Activated B cell treated with CpG ODN at 0.5 μM for 24 hours (primary cell): ENCODE measurements at places on chromosomes 7 and 10.

DNA sequence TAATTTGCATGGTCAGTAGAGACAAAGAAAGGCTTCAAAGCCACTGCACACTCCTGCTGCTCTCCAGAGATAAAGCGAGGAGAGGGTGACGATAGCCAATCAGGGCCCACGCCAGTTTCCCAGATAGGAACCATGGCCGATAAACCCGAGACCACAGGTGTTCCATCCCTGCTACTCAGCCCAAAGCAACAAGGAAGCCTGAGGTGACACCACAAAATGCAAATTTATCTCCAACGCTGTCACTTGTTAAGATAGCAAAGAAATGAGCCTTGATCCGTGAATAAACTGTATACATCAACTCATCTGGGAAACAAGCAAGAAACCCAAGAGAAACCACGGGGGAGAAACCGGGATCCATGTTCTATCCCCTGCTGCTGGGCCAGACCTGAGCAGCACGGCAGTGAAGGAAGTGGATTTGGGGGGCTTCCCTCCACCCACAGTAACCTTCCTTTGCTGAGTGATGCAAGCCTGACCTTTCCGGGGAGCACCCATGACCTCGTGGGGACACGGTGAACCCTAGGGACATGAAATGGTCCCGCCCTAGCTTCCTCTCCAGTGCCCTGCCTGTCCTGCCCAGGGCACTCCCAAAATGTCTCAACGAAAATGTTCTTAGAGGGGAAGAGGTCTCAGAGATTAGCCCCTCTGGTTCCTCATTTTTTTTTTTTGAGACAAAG is 164.6 kb downstream of the PTPRN2 start:
- DNase-seq: no peak

GRCh38 chr10:130015075-130015695 is 51.1 kb upstream of the EBF3 start:
- no peak for DNase-seq

DNA sequence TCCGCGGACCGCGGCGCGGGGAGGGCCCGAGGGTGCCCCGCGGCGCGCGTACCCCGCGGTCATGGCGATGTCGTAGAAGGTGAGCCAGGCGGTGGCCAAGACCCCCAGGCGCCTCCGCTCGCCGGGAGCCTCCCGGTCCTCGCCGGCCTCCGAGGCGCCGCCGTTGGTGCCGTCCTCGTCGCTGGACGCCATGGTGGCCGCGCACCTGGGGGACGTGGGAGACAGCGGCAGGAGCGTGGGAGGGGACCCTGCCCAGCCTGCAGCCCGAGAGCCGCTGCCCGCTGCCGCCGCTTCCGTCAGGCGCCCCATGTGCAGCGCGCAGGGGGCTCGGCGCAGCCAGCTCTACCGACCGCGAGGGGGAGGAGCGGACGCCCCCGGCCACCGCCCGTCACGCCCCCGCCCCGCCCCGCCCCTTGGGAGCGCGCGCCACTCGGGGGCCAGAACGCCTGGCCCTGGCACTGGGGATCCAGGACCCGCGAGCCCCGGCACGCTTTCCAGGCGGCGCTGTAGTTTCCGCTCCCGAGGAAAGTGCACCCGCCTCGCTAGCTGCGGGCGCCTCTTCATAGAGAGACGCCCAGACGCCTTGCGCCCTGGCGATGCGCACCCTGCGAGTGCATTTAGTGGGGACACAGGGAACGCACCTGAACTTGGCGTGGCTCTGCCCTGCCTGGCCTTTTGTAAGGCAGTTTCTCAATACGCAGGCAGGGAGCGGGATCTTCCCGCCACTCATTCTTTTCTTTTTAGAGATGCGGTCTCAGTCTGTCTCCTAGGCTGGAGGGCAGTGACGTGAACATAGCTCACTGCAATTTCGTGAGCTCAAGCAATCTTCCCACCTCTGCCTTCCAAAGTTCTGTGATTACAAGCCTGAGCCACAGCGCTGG is at the start of gene HACD1:
Gene HACD1 (minus strand): TSS at position 344 of the 881 bp plus-strand sequence. CDS start 35 bp downstream, at position 309.
- DNase-seq: peak; percentile 37

GRCh38 chr7:1639071-1639470 is 31.0 kb upstream of the ELFN1 start:
- DNase-seq: no peak

- DNase-seq: no peak
Measured at GRCh38 chr10:123911866-123912265, 20.3 kb upstream of the CPXM2 start.

GRCh38 chr7:50641442-50642405 is 76.5 kb upstream of the DDC start:
- no peak for DNase-seq

GRCh38 chr7:113301141-113301540 is 182.8 kb upstream of the SMIM30 start:
- DNase-seq: no peak

GRCh38 chr7:55965100-55965470 is 700 bp downstream of the NIPSNAP2 start:
- DNase-seq: no peak

DNA sequence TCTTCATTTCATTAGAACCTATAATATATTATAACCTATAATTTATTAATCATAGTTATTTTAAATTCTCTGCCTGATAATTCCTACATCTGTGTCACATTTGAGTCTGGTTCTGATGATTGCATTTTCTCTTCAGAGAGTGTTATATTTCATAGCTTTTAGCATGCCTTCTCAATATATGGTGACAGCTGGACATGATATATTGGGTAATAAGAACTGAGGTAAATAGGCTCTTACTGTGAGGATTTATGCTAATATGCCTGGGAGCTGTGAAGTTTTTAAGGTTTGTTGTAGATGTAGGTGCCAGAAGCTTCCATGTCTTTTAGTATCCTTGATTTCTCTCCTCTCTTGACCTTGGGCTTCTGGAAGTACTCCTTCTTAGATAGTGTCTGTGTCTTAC is 325.9 kb upstream of the SEMA3D start:
- no peak for DNase-seq

GRCh38 chr10:54576541-54576940 is 224.5 kb downstream of the PCDH15 start:
- DNase-seq: no peak

DNA sequence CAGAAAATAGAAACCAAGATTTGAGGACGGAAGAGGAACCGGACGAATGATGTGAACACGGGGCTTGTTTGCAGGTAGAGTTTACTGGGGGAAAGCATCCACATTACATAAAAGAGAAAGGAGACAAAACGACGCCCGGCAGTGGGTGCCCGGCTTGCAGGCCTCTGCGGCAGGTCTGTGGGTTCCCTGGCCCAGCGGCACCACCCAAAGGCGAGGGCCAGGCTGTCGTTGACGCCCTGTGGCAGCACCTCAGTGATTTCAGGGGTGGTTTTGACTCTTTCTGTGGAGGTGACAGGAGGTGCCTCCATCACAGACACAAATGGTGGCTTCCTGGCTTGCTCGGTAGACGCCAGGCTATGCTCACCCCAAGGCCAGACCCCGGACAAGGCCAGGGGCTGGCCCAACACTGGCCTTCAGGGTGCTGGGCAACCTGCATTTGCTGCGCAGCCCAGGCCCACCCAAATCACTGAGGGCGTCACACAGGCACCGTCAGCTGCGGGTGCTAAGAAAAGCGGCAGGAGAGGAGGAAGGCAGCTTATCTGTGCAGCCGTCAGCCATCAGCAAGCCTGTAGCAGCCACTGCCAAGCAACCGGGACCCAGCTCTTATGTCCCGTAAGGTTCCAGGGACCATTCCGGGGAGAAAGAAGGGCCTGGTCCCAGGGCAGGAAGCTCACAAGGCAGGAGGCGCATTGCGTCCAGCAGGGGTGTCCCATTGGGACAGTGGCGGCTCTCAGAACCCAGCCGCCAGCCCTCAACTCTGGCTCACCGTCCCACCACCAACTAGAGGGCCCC is 230.3 kb downstream of the PTPRN2 start:
- DNase-seq: no peak

- no peak for DNase-seq
Measured at GRCh38 chr10:128896963-128897362, 570.1 kb upstream of the MGMT start.

GRCh38 chr7:64581391-64581790 is 18.5 kb upstream of the ZNF680 start:
- DNase-seq: no peak

- no peak for DNase-seq
Measured at GRCh38 chr10:71435571-71436267, 39.0 kb downstream of the CDH23 start.

GRCh38 chr10:118729641-118730258 is 25.0 kb downstream of the CACUL1 start:
- DNase-seq: no peak

DNA sequence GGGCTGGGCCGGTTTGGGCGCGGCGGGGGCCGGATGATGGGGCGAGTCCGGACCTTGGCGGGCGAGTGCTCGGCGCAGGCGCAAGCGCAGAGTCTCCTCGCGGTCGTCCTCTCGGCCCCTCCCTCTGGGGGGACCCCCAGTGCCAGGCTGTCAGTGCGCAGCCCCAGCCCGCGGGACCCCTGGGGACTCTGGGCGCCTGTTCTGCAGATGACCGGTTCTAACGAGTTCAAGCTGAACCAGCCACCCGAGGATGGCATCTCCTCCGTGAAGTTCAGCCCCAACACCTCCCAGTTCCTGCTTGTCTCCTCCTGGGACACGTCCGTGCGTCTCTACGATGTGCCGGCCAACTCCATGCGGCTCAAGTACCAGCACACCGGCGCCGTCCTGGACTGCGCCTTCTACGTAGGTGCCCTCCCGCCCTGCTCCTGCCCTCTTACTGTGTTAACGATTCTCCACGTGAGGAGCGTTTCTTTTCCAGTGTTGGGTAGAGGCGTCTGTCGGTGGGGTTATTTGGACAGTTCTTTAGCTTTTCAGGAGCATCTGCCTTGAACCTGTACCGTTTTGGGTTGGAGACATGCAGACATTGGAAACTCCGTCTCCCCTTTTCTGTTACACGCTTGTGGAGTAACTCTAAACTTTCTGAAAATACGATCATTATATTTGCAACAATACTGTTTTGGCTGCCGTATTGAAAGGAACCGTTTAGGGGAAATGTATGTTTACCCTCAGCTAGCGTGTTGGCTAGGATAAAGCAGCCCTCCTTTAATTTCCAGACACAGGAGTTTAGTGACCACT is 706 bp downstream of the BUB3 start:
- peak; percentile 63 for DNase-seq

- DNase-seq: no peak
Measured at GRCh38 chr7:4958477-4959301, at the start of gene MMD2. Gene MMD2 (minus strand): TSS chr7:4959187. CDS start chr7:4959017, 170 bp downstream.

DNA sequence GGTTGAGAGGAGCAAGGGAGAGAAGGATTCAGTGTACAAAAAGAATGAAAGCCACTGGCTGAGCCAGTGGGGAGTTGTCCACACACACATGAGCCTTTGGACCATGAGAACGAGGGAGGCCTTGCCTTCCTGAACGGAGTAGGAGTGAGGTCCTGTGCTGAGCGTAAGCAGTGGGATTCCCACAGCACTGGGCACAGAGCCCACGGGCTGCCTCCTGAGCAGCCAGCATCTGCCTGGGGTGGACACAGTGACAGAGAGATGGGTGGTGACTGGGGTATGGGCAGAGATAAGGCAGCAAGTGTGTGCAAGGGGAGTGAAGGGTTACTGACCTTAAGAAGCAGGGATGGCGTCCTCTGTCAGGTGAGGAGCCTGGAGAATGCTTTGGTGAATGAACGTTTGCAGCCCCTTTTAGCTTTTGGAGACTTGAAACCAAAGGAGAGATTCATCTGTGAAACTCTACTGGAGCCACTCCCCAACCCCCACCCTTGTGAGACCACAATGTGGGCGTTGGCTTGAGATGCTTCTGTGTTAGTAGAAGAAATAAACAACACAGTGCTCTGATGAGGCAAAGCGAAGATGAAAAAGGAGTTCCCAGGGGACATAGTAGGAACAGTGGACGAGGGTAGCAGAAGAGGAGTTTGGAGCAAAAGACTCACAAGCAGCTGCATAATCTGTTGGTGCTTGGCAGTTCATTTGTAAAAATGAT is 56.5 kb downstream of the FIGNL1 start:
- DNase-seq: no peak

- peak; percentile 27 for DNase-seq
Measured at GRCh38 chr10:129472696-129473555, 5.9 kb downstream of the MGMT start.

- no peak for DNase-seq
Measured at GRCh38 chr7:154777489-154777888, 225.4 kb downstream of the PAXIP1 start.
